Prostate gland (tissue), 2 donors: ENCODE measurements at places on chromosomes 11 and 22. TPM values are rescaled to one million over a fixed set of nuclear protein-coding genes. Genes with fewer than 3 reads are reported as not detected.

The FGF3 gene
- not detected for total RNA-seq

GRCh38 chr11:60782393-60783140 is 2.6 kb upstream of the MS4A10 start:
- H3K36me3 ChIP-seq = no peaks in the 10 kb centered on the region
- no peak for DNase-seq
- H3K27ac ChIP-seq = no peak overlapping the region
- no peaks in the 10 kb centered on the region for H3K4me1 ChIP-seq
- H3K27me3 ChIP-seq = no peaks in the 10 kb centered on the region

The CLDN5 gene
- total RNA-seq = 31.9 TPM

DNA sequence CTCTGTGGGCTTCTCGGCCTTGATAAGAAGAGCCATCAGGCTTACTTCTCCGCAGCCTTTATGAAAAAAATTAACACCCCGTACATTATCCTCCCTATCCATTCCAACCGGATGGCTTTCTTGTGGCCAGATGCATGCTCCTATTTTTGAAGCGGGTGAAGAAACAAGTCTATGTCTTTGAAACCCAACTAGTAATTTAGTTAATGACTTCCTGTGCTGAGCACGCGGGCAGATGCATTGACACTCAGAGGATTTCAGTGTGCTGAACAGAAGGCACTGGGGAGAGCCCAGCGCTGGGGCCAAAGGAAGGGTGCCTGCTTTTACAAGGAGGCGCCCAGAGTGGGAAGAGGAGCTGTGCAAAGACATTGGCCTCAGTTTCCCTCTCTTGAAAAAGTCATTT is 53.3 kb downstream of the ARHGAP8 start:
- H3K27me3 ChIP-seq = no peaks in the 10 kb centered on the region
- H3K36me3 ChIP-seq = no peaks in the 10 kb centered on the region
- no peak overlapping the region for H3K27ac ChIP-seq
- DNase-seq = no peak

DNA sequence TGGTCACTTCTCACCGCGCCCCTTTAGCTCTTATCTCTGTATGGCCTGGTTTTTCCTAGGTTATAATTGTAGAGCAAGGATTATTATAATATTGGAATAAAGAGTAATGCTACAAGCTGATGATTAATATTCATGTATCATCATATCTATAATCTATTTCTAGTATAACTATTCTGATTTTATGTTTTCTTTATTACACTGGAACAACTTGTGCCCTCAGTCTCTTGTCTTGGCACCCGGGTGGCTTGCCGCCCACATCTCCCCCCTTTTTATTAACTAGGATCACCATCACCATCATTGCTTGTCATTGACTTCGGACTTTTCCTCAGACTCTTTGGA is 11.0 kb downstream of the OR52K1 start:
- no peak overlapping the region for H3K4me3 ChIP-seq
- no peaks in the 10 kb centered on the region for H3K36me3 ChIP-seq
- H3K27me3 ChIP-seq = no peaks in the 10 kb centered on the region
- H3K27ac ChIP-seq = no peak overlapping the region

GRCh38 chr11:34157163-34157562 is 51.7 kb downstream of the NAT10 start:
- no peaks in the 10 kb centered on the region for H3K27me3 ChIP-seq
- DNase-seq = no peak
- peaks cover 16% of the 10 kb centered on the region for H3K4me1 ChIP-seq
- H3K4me3 ChIP-seq = no peak overlapping the region
- peak overlapping the region; percentile 14 for H3K27ac ChIP-seq

DNA sequence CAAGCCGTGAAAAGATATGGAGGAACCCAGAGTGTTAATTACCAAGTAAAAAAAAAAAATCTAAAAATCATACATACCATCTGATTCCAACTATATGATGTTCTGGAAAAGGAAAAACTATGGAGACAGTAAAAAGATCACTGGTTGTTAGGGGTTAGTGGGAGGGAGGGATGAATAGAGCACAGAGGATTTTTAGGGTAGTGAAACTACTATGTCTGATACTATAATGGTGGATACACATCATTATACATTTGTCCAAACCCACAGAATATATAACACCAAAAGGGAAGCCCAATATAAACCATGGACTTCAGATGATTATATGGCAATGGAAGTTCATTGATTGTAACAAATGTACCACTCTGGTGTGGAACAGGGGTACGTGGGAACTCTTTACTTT is 74.1 kb downstream of the ENTHD1 start:
- H3K36me3 ChIP-seq = no peaks in the 10 kb centered on the region
- H3K4me1 ChIP-seq = no peaks in the 10 kb centered on the region
- H3K27ac ChIP-seq = no peak overlapping the region
- H3K27me3 ChIP-seq = no peaks in the 10 kb centered on the region
- no peak overlapping the region for H3K4me3 ChIP-seq

The MYOD1 gene
- total RNA-seq = not detected

GRCh38 chr11:1127664-1128162 is 30.0 kb upstream of the MUC5AC start:
- no peak overlapping the region for H3K4me3 ChIP-seq
- no peaks in the 10 kb centered on the region for H3K36me3 ChIP-seq
- no peak for DNase-seq
- H3K27me3 ChIP-seq = peaks cover 6% of the 10 kb centered on the region
- no peak overlapping the region for H3K27ac ChIP-seq

The GGT1 gene
- 64.6 TPM for total RNA-seq

The OR51B4 gene
- not detected for total RNA-seq

The CCDC88B gene
- 10.0 TPM for total RNA-seq

The ANO5 gene
- 7.2 TPM for total RNA-seq

The OR52A1 gene
- 0.17 TPM for total RNA-seq

- H3K27me3 ChIP-seq = no peaks in the 10 kb centered on the region
- H3K4me1 ChIP-seq = no peaks in the 10 kb centered on the region
- no peak overlapping the region for H3K4me3 ChIP-seq
- no peaks in the 10 kb centered on the region for H3K36me3 ChIP-seq
Observed at GRCh38 chr11:88575916-88576315, 238.4 kb upstream of the CTSC start.

GRCh38 chr22:45584621-45585436 is 82.1 kb downstream of the FBLN1 start:
- H3K27me3 ChIP-seq = no peaks in the 10 kb centered on the region
- DNase-seq = no peak
- no peak overlapping the region for H3K4me3 ChIP-seq
- no peak overlapping the region for H3K27ac ChIP-seq
- no peaks in the 10 kb centered on the region for H3K36me3 ChIP-seq

DNA sequence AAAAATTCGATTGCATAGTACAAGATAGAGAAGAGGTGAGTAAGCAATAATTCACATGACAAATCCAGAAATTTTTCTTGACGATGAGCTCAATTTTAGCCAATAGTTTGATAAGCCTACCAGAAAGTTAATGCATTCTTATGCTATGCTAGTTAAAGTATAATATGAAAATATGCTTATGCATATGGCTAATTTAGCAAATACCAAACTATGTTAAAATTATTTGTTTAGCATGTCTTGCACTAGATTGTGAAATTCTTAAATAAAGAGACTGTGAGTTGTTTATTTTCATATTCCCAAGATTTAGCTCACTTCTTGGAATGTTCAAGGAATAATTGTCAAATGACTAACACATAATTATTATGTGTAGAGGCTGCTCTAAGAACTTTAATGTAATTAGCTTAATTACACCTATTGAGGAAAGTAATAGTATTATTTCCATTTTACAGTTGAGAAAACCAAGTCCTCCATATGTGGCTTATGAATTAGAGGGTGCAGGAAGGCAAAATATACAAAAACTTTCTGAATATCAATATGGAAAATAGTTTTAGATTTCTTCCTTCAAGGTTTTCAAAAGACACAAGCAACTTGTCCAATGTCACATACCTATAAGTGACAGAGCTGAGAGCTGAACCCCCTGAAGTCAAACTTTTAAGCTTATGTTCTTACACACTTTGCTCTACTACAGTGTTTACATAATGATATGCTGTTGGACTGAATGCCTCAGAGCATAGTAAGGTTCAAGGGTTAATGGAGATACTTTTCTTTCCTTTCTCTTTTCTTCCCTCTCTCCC is 45.9 kb upstream of the ARHGAP20 start:
- no peaks in the 10 kb centered on the region for H3K27me3 ChIP-seq
- no peaks in the 10 kb centered on the region for H3K36me3 ChIP-seq
- no peak for DNase-seq
- H3K27ac ChIP-seq = no peak overlapping the region

DNA sequence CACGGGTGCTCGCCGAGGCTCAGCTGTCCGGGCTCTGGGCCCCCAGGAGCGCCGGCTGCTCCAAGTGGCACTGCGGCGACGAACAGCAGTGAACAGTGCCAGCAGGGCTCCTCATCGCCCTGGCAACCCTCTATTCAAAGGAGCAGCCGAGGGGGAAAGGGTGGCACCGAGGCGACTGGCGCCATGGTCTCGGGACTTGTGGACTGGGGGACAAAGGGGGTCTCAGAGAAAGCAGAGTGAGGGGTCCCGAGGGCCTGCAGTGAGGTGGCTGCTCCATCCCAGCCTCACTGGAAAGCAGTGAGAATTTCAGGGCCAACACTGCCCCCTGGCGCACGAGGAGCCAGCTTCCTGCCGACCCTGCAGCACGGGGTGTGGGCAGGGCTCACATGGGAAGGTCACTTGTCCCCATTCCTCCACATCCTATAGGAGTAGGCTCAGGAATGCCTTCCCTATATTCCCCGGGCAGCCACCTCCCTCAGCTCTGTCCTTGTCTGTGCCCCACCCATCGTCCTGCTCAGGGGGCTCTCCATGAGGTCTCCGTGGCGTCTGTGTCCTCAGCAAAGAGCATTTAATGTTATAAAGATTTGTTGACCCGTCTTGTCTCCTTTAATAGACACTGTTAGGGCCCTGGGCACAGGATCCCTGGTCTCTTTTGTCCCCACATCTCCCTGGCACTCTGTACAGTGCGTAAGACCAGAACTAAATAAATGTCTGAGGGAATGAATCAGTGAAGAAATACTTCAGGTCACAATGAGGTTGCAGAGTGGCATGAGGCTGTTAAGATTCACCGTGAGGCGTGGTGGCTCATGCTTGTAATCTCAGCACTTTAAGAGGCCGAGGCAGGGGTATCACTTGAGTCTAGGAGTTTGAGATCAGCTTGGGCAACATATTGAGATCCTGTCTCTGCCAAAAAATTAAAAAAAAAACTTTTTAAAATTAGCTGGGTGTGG is 26.4 kb downstream of the LRFN4 start:
- H3K27me3 ChIP-seq = no peaks in the 10 kb centered on the region
- no peak overlapping the region for H3K4me3 ChIP-seq

DNA sequence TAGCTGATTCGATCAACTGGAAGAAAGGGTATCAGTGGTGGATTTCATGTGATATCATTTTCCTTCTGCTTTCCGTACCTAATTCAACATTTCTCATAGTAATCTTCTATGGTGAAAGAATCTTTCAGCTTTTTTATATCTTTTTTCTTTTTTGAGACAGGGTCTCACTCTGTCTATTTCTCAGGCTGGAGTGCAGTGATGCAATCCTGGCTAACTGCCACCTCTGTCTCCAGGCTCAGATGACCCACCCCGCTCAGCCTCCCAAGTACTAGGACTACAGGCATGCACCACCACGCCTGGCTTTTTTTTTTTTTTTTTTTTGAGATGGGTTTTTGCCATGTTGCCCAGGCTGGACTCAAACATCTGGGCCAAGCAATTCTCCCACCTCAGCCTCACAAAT is 18.6 kb upstream of the CHORDC1 start:
- no peaks in the 10 kb centered on the region for H3K27me3 ChIP-seq
- no peaks in the 10 kb centered on the region for H3K36me3 ChIP-seq
- no peaks in the 10 kb centered on the region for H3K4me1 ChIP-seq
- no peak overlapping the region for H3K27ac ChIP-seq
- no peak overlapping the region for H3K4me3 ChIP-seq
- no peak for DNase-seq

GRCh38 chr11:22828373-22828772 is 1.2 kb downstream of the SVIP start:
- no peaks in the 10 kb centered on the region for H3K4me1 ChIP-seq
- H3K27me3 ChIP-seq = no peaks in the 10 kb centered on the region
- no peak overlapping the region for H3K27ac ChIP-seq
- no peak overlapping the region for H3K4me3 ChIP-seq
- no peaks in the 10 kb centered on the region for H3K36me3 ChIP-seq

DNA sequence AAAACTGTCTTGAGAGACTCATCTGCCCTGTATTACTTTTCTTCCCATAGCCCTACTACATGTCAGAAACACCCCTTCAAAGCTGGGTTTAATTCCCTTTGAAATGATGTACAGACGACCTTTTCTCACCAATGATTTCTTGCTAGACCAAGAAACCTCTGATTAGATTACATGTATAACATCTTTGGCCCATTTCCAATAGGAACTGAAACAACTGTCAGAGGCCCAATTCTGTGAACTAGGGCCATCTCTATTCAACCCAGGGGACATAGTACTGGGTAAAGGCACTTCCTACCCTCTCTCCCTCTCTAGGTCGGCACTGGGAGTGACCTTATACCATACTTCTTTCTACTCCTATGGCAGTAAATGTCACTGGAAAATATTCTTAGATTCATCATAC is 19.4 kb downstream of the NPAT start:
- H3K4me1 ChIP-seq = no peaks in the 10 kb centered on the region
- H3K36me3 ChIP-seq = no peaks in the 10 kb centered on the region
- no peaks in the 10 kb centered on the region for H3K27me3 ChIP-seq
- no peak for DNase-seq

The SMDT1 gene
- 19.1 TPM for total RNA-seq

The NOX4 gene
- 0.62 TPM for total RNA-seq

DNA sequence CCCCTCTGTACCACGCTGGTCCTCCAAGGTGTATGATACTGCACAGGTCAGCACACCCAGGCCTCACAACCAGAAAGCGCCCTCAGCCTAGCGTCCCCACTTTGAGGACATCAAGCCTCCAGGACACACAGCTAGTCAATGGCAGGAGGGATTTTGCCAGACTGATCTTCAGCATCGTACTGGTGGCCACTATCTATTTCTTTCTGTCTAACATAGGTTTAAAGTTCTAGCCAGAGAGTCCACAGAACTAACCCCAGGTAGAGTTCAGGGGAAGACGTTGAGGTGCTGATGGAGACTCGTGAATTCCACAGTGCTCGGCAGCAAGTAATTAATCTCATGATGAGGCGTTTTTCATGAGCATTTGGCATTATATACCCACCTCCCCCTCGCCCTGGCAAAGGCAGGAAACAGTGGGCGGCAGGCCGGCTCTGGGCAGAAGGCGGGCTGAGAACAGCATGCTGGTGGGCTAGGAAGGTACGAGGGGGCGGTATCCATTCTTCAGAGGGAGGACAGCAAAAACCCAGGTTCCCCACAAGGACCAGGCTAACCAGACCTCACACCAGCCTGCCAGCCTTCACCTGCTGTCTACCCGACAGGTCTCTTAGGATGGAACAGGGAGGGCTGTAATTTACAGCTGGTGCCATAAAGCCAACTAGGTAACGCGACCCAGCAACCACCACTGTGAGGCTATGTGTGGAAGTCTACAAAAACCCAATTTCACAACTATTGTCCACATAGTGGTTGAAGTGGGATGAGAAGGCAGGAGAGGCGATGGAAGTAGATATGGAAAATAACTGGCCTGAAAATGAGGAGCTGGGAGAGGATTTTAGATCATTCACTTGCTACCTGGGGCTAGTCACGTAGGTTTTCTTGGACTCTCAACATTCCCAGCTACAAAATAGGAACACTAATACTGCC is 18.5 kb downstream of the MYH9 start:
- H3K4me3 ChIP-seq = no peak overlapping the region
- DNase-seq = no peak
- H3K27ac ChIP-seq = peak overlapping the region; percentile 91
